ENCODE measurements at places on chromosomes 16 and 17.

DNA sequence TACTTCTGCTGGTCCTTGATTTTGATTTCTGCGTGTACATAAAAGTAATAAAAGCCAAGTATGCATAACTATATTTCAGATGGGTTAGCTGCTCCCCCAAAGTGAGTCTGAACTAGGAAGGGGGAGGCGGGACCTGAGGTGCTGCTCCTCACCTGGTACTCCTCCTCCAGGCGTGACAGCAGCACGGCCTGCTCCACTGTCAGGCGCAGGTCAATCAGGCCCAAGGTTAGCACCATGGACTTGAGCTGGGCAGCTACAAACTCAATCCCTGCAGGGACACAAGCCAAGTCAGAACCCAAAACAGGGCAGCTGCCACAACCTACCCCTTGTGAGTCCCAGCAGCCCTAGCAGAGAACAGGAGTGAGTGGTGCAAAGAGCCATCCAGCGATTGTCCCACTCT is 18.0 kb downstream of the ATPAF2 start:
- no peak for DNase-seq

DNA sequence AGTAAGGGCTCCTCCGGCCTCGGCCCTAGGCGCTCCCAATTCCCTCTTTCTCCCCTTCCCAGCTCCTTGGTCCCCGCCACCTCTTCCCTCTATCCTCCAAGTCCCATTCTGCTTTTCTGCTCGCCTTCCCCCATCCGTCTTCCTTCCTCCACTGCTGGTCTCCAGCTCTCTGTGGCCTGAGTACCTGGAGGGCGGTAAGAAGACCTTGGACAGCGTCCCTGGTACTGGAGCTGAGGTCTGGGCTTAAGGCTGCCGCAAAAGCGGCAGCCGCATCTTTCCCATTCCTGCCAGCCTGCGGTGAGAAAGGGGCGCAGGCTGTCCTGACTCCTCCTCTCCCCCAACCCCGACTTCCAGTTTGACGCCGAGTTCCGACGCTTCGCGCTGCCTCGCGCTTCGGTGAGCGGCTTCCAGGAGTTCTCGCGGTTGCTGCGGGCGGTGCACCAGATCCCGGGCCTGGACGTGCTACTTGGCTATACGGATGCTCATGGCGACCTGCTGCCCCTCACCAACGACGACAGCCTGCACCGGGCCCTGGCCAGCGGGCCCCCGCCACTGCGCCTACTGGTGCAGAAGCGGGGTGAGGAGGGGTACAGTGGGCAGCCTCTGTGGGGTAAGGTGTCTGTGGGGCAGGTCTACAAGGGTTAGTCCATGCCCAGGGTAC is 471 bp downstream of the PARD6A start:
- no peak for DNase-seq

DNA sequence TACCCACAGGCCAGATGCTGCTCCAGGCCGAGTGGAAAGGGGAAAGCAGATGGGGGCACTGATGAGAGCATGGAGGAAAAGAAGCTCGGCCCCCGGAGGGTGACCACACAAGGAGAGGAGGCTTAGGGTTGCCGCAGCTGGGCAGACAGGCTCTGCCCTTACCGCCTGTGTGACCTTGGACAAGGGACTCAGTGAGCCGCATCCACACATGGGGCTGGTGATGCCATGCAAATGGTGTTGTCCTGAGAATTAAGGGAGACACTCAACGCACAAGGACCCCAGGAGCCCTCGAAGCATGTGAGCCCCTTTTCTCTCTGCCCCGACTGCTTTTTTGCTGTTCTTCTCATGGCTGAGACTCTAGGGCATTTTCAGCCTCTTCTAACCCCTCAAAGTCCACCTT is 61.0 kb downstream of the PLXDC1 start:
- DNase-seq = no peak

DNA sequence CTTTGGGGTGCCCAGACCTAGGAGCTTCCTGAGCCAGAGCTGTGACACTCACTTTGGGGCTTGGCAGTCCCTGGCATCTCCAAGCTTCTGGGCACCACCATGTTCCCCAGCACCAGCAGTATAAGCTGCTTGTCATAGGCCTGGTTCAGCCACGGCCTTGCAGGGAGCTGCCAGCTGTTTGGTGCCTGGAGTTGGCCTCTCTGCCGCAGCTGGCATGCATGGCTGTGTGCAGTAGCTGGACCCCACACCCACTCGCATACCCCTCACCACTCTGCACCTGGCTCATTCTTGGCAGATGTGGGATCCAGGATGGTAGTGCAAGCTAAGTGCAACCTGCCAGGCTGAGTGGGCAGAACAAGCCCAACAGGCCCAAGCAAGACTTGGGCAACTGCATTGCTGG is 73.4 kb upstream of the BRD7 start:
- no peak for DNase-seq

DNA sequence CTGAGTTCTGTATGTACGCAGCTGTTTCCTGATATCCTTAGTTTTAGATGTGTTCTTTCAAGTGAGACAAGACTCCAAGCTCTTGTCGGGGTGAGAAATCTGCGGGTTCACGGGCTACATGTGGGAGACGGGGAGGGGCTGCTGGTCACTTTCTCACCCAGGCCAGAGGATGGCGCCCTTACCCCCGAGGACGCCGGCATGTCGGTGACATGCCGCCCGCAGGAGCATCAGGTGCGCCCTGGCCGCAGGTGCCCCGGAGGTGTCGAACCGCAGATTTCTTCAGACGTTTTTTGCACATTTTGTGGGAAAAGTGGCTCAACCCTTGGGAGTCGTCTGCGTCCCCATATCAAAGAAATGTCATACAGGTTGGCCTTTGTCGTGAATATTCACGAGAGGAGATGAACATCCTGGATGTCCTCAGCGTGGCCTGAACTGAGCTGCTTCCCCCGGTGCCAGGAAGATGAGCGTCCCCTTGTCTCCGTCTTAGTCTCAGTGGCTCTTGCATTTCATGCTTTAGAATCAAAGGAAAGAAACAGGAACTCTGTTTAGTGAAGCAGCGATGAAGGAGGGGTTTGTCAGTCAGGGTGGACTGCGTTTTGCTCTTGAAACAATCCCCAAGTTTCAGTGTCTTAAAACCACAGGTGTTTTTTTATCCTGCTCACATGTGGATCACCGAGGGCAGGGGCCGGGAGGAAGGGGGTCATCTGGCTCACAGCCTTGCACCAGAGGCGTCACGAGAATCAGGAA is 75.4 kb upstream of the ZNF750 start:
- no peak for DNase-seq

DNA sequence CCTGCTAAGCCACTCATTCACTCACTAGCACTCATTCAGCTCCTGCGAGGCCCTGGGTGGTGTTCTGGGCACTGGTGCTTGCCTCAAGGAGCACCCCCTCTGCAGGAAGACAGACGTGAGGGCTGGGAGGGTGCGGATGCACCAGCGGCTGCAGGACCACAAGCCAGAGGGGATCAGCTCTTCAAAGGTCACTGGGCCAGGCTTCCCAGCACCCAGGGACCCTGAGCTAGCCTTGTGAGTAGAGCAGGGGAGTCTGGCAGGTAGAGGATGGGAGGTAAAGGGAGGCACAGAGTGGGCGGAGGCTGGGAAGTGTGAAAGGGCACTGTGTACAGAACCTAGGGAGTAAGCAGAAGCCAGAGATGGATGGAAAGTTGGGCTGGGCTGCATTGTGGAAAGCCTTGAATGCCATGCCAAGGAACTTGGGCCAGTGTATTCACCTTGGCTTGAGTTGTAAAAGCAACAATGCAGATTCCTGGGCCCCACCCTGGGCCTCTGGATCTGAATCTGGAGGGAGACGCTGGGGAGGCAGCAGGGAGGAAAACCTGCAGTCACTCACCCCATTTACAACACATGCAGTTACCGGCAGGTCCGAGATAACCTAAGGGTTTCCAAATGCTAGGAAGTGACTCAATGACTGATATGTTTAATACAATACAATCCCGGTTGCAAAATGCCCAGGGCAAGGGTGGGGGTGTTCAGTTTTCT is 1.7 kb downstream of the IL4R start:
- peak; percentile 53 for DNase-seq
